Dorsolateral prefrontal cortex (tissue), 122 donors: ENCODE measurements at places on chromosomes 2 and 18.

GRCh38 chr2:61750624-61751023, 103.2 kb downstream of the FAM161A start:
- DNase-seq = no peak

GRCh38 chr2:177178797-177179196, 33.8 kb upstream of the HNRNPA3 start:
- no peak for DNase-seq

GRCh38 chr2:20439193-20439475, 7.7 kb upstream of the RHOB start:
- DNase-seq = no peak

GRCh38 chr2:16971722-16972234, 306.1 kb upstream of the CYRIA start:
- no peak for DNase-seq

- DNase-seq = no peak
Observed at GRCh38 chr2:102510791-102511575, 38.0 kb downstream of the SLC9A4 start.

DNA sequence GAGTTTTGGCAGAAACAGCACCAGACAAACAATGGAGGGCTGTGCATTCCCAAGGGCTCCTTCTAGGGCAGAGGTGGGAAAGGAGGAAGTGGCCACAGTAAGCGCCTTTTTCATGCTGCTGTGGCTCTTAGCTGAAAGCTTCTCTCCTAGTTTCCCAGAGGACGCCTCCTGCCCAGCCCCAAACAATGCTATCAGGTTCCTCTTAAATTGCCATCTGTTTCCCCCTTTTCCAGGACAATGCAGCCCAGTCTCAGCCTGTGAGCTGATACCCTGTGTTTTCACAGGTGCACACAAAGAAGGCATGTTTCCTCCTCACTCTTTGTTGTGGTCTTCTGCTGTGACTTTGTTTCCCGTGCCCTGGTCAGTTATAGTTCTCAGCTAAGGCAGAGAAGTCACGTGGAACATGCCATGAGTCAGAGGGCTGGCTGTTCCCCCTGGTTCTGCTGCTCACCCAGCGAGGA, 5.4 kb upstream of the FAM124B start:
- DNase-seq = no peak

- DNase-seq = no peak
Observed at GRCh38 chr2:167579826-167580225, 667.6 kb downstream of the STK39 start.

GRCh38 chr2:73837847-73838585, 9.3 kb downstream of the STAMBP start:
- DNase-seq = no peak

- DNase-seq = no peak
Observed at GRCh38 chr2:237758185-237758584, 40.4 kb upstream of the RBM44 start.

DNA sequence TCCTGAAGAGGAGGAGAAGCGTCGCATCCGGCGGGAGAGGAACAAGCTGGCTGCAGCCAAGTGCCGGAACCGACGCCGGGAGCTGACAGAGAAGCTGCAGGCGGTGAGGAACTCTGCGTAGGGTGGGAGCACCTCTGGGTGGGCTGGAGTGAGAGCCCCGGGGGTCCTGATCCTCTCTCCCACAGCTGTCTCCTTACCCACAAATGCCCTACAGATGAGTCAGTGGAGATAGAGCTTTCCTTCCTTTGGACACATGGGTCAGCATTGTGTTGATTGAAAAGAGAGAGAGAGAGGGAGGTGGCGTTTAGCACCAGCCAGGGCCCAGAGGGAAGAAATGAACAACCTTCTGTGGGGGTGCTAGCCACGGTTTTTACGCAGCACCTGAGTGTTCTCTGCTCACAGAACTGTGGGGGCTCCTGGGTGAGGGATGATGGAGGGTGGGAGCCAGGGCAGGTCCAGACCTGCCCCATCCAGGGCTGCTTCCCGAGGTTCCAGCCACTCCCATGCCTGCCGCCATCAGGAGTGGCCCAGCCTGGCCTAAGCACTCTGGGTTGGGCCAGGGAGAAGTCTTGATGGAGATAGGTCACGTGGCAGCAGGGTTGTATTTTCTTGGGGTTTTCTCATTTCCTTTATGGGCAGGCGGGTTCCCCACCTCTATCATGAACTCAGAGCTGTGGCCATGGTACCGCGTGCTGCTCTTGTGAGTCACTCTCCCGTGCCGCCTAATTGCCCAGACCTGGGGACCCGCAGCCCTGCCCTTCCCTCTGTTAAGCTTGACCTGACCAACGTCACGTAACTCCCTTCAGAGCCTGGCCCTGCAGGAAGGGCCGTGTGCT, 16.3 kb downstream of the FOSL2 start:
- DNase-seq = no peak

- DNase-seq = no peak
Observed at GRCh38 chr2:73642338-73643018, at the start of gene NAT8. TSS of gene NAT8 (minus strand) at chr2:73642422. CDS start at chr2:73641628, 794 bp downstream.

DNA sequence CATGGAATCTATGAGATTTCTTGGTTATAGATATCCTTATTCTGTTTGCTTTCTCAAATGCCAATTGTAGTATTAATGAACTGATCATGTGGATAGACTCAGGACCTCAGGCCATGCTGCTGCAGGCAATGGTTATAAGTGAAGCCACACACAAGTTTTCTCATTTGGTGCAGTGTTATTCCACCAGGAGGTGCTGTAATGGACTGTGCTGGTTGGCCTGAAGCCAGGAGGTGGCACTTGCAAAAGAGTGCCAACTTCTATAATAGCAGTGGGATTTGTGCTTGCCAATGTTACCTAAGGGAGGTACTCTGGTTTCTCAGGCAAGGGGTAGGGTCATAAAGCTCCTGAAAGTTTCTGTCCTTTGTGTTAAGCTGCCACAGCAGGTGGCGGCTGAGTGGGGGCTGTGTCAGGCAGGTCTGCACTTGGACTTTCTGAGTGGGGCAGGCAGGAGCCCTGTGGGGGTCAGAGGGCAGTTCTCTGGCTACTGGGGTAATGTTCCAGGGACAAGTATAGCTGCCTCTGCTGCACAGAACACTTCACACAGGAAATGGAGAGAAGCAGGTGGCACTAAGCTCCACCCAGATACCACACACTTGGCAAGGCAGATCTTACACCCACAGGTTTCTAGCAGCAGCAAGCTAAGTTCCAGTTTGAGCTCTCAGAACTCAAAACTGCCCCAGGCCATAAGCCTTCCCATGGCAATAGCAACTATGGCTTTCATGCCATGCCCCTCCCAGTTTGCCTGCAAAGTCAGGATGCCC, 352.6 kb upstream of the CWC22 start:
- no peak for DNase-seq

- DNase-seq = no peak
Observed at GRCh38 chr2:200654823-200655222, 69.0 kb downstream of the AOX1 start.

GRCh38 chr2:193808877-193809276, 1614.1 kb upstream of the TMEFF2 start:
- no peak for DNase-seq

GRCh38 chr2:181255651-181256050, 201.5 kb upstream of the ITGA4 start:
- DNase-seq = no peak

GRCh38 chr2:44722026-44722625, 219.4 kb upstream of the SIX3 start:
- no peak for DNase-seq

GRCh38 chr18:14928396-14928795, 180.4 kb downstream of the ANKRD30B start:
- no peak for DNase-seq

GRCh38 chr2:11071211-11071610, 84.1 kb upstream of the SLC66A3 start:
- DNase-seq = no peak

GRCh38 chr18:73679941-73680712, 467.5 kb downstream of the FBXO15 start:
- no peak for DNase-seq

DNA sequence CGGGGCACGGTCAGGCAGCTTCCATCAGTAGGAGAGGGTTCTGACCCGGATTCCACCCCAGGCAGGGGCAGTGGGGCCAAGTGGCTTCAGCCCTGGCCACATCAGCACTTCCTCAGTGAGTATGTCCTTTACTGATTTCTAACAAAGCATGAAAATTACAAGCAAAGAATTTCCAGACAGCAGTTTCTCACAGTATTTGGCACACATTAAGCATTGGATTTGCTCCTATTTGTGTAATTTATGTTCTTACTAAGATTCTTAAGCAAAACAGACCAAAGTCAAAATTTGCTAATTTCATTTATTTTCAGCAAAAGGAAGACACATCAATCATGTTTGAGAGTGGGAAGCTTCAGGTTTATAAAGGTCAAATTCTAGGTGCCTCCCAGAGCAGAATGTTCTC, 73.3 kb upstream of the NFATC1 start:
- no peak for DNase-seq
